ENCODE measurements at places on chromosomes 3 and 15.

DNA sequence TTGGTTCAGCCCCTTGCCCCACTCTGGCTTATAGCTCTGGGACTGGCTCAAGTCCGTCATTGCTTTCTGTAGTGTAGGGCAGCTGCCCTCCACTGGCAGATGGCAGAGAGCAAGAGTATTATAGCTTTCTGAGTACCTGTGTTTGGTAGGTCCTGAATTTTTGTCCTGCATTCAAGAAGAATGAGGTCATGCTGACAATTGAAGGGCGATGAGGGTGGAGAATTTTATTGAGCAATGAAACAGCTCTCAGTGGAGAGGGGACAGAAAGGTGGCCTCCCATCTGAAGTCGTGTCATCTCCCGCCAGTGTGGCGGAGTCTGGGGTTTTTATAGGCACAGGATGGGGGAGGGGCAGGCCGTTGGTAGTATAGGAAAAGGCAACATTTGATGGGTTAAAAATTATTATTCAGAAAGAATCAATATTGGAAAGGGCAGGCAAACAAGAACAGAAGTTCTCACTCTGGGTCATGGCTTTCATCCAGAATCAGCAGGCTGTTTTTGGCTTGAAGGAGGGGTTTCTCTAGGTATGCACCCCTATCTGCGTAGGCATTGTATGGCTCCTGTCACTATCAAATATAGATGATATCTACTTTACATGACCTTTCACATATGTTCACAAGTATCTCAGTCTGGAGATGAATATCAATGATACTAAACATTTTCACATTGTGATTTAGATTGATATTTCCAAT is 1239.7 kb upstream of the ALCAM start:
- no peak for DNase-seq

DNA sequence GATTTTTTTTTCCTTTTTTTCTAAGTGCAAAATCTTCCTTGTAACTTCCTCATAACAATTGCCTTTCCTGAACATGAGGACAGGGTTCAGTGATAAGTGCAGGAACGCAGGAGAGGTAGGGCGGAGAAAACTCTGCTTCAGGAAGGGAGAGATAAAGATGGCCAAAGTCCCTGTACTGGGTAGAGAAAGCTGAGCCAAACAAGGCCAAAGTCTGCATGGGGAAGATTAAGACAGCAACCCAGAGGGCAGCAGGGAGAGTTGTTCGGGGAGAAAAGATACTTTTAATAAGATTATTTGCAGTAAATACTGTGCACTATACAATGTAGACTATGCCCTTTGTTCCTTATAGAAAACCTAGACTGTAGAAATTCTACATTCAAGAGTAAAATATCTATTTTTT is 55.4 kb upstream of the LRRFIP2 start:
- DNase-seq, result no peak

GRCh38 chr15:75776065-75776423 is 63.4 kb upstream of the CSPG4 start:
- no peak for DNase-seq

- peak; percentile 47 for DNase-seq
Measured at GRCh38 chr3:61927332-61927731, 366.0 kb downstream of the PTPRG start.

GRCh38 chr15:74783072-74783807 is 1.4 kb downstream of the CSK start:
- no peak for DNase-seq

All from putamen (tissue), 1 donor.